Cardiac muscle cell (in vitro differentiated cells and primary cell): ENCODE measurements at places on chromosomes 6 and 20. TPM values are rescaled to one million over a fixed set of nuclear protein-coding genes. Genes with fewer than 3 reads are reported as not detected.

ULBP2 gene
- not detected in 2 replicates for polyA plus RNA-seq

SLC18B1 gene
- 18.7 and 24.8 TPM in 2 replicates for polyA plus RNA-seq

FGD2 gene
- polyA plus RNA-seq: 0.24 and 0.29 TPM in 2 replicates

CST4 gene
- not detected in 2 replicates for polyA plus RNA-seq

RWDD2A gene
- 11.0 and 13.5 TPM in 2 replicates for polyA plus RNA-seq

SUMO4 gene
- polyA plus RNA-seq: 0.72 and 1.4 TPM in 2 replicates

AVP gene
- not detected in 2 replicates for polyA plus RNA-seq

SLC35D3 gene
- polyA plus RNA-seq: 1.3 and 3.8 TPM in 2 replicates

NMBR gene
- polyA plus RNA-seq: not detected in 2 replicates

PSMB1 gene
- 451 and 499 TPM in 2 replicates for polyA plus RNA-seq

KIAA0408 gene
- 0.95 and 2.0 TPM in 2 replicates for polyA plus RNA-seq

ID4 gene
- 312 and 349 TPM in 2 replicates for polyA plus RNA-seq

ENPP4 gene
- 5.8 and 7.2 TPM in 2 replicates for polyA plus RNA-seq

LY6G6D gene
- polyA plus RNA-seq: not detected in 2 replicates

HTR1E gene
- polyA plus RNA-seq: 0.46 and 0.76 TPM in 2 replicates

COL9A3 gene
- polyA plus RNA-seq: 6.4 and 12.3 TPM in 2 replicates

CBLN4 gene
- not detected in 2 replicates for polyA plus RNA-seq

MOG gene
- polyA plus RNA-seq: 2.4 and 2.9 TPM in 2 replicates

SNAP25 gene
- 6.3 and 7.1 TPM in 2 replicates for polyA plus RNA-seq

LY86 gene
- polyA plus RNA-seq: 0.24 TPM in 1 of 2 replicates, not detected in the other
